ENCODE measurements at places on chromosomes 12 and 14.

- no peak for DNase-seq
Observed at GRCh38 chr14:95045106-95045701, 112.1 kb downstream of the DICER1 start.

GRCh38 chr12:62919838-62920237, 15.1 kb downstream of the PPM1H start:
- no peak for DNase-seq

GRCh38 chr12:125121106-125121505, 55.9 kb downstream of the AACS start:
- no peak for DNase-seq

DNA sequence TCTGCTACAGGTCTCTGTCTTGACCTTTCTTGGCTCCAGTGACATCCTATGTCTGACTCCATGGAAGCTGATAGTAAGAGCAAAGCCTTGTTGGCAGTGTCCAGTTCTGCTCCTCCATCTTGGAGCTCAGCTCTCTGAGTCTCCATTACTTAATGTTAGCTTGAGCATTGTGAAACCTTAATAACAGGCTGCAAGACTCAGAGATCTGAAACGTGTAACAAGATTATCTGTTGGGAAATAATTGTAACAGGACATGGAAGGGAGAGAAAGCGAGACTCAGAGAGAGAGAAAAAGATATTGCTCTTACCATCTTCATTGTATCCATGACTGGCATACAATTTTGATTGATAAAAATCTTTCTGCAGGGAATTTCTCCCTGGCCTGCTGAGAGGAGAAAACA, 1365.7 kb downstream of the AACS start:
- no peak for DNase-seq

DNA sequence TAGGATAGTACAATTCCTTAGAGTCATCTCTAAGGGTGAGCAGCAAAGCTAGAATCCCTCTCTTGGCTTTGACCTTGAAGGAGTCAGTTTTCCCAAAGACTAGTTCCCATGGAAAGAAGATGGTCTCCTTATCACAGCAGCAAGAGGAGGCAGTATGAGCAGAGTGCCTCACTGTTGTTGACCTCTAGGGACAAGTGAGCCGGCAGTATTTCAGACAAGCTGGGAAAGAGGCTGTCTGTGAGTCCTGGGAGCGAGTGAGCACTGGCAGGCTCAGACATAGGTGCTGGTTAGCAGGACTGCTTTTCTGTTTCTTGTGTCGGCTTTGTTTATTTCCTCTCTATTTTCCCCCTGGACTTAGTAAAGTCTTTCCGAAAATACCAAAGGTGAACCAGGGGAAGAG, 60.7 kb downstream of the NTF3 start:
- DNase-seq, result no peak

- no peak for DNase-seq
Observed at GRCh38 chr12:96302687-96303310, 97.4 kb downstream of the CDK17 start.

DNA sequence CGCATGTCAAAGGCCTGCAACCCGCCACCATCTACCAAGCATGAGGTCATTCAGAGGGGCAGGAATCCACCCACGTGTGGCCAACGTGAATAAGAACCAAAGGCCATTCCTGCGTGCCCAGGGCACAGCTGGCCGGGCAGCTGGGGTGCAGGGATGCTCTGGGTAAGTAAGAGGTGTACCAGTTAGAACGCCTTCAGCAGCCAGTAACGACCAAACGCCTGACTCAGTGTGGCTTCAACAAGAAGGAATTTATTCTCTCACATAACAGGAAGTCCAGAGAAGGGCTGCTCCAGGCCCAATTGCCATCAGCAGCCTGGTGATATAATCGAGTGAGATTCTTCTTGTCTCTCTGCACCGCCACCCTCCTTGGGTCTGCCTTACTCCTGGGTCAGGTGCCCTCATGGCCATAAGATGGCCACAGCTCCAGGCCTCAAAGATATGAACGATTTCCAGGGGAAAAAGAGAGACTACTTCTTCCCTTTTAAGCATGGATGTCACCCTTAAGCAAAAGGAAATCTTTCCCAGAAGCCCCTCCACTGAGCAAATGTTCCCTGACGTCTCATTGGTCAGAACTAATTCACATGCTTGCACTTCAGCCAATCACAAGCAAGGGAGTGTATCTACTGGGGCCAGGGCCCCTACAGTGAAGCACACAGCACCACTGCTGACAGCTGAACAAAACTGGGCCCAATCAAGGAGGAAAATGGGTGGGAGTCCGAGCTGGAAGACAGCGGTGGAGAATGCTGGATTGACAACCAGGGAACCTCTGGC, 7.3 kb downstream of the TTC7B start:
- no peak for DNase-seq

DNA sequence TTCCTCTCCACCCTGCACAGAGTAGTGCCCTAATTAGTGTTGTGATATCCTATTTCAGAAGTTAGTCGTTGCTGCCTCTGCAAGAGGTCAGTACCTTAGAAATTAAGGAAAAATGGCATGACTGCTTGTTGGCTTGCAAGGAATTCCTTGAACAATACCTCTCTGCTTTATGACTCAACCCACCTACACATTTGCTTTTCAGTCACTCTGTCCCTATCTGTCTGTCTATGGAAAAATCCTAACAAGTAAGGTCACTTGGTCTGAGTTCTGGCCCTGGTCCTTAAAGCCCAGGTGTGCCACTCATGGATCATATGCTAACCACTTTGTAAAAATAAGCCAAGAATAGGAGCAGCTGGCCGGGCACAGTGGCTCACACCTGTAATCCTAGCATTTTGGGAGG, 116.4 kb upstream of the ATF1 start:
- no peak for DNase-seq

DNA sequence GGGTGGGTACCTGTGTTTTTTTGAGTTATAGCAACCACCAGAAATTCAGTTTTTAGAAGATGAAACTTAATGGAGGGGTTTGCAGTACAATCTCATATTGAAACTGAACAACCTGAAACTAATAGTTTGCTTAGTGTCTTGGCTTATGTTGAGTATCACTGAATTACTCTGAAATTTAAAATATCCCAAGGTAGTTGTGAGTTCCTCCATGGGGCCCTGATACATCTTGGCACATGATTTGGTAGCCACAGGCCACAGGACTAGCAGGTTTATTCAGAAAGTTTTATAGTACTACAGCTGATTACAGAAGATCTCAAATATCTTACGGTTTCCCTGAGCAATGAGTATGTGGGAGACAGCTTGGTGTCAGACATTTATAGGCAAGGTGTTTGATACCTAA, 10.4 kb downstream of the PTGES3 start:
- DNase-seq, result no peak

DNA sequence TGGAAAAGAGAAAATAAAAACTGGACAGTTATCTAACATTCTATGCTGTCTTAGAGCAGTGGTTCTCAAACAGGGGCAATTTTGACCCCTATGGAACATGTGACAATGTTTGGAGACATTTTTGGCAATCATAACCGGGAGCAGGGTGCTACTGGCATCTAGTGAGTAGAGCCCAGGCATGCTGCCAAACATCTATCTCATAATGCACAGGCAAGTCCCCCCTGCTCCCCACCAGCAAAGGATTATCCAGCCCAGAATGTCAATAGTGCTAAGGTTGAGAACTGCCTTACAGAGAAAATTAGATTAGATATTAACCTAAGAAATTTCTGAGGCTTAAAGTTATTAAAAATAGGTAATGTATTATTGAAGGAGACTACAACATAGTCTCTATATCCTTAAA, 22.9 kb upstream of the CATSPERB start:
- no peak for DNase-seq

- no peak for DNase-seq
Observed at GRCh38 chr14:73188501-73188911, 48.8 kb upstream of the PAPLN start.

DNA sequence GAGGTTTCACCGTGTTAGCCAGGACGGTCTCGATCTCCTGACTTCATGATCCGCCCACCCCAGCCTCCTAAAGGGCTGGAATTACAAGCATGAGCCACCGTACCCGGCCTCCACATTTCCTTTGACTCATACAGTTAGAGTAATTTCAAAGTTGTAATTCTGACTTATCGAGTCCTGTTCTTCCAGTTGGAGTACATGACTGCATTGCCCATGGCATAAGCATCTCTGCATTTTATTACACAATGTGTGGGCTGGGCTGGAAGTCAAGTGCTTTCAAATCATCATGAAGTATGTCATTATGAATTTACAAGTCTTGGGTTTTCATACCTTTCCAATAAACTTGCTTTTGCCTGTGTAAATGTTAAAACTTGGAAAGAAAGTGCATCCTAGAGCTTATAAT, 1295.7 kb upstream of the FLRT2 start:
- DNase-seq, result no peak

GRCh38 chr14:92665661-92666110, 82.7 kb downstream of the LGMN start:
- no peak for DNase-seq

DNA sequence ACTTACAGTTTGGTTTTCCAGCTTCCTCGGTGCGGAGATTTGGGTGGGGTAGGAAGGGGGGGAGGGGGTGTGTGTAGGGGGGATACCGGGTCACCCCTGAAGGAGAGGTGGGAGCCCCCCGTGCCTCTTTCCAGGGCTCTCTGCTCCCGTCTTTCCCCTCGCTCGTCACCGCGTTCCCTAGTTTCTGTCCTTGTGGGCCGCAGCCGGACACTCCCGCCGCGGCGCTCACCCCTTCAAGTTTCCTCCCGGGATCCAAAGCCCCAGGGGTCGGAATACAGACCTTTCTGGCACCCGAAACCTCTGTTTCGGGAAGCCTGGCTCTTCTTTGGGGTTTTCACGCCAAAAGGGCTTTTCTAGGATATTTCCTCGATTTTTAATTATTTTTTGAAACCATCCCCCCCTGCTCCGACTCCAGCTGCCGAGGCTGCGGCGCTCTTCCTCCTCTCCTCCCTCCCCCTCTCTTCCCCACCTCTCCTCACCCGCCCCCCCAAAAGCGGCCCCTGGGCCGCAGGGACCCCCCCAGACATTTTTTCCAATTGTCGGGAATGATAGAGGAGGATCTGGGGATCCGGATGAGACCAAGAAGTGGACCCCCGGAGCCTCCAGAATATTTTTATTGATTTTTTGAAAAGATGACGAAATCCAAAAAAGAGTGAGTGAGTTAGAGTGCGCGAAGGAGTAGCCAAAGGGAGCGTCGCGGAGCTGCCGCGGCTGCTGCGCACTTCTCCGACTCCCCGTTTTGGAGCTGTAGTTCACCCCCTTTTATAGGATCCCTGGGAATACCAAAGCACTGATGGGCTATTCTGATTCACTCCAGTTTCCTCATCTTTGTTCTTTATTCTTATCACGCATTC, 1.7 kb downstream of the CCND2 start:
- no peak for DNase-seq

DNA sequence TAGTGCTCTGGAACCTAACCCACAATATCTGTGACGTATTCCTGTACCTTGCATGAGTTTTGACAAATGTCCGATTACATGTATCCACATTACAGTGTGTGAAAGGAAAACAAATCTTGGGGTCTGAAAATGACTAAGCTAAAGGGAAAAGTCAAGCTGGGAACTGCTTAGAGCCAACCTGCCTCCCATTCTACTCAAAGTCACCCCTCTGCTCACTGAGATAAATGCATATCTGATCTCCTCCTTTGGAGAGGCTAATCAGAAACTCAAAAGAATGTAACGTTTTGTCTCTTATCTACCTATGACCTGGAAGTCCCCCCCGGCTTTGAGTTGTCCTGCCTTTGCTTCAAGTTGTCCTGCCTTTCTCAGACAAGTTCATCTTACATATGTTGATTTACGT, 34.0 kb upstream of the KIF21A start:
- no peak for DNase-seq

GRCh38 chr12:12505544-12506495, 56.8 kb downstream of the DUSP16 start:
- DNase-seq, result no peak

DNA sequence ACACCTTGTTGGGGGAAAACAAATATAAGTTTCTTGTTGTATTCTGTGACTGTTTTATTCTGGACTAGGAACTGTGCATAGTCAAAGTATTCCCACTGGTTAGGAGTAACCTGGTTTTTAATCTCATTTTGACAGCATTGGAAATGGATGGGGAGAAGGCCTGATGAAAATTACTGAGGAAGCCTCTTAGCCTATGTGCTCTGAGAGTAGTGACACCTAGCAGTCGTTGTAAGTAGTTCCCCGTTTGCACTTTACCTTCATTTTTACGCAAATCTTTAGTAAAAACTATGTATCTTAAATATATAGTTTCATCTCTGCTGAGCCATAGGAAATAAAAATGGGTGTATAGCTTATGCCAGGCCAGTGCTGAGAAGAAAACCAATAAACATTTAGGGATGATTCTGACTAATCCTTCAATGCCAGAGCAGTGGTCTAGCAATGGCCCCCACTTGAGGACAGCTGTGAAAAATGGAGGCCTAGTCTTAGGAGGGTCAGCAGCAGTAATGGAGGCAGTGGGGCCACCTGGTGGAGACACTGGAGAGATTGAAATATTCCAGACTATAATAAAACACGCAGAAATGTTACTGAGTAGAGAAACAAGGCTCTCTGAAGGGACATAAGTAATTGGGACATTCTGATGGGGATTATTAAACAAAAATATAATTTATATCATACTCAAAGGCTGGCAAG, 133.2 kb upstream of the NOVA1 start:
- peak; percentile 20 for DNase-seq

DNA sequence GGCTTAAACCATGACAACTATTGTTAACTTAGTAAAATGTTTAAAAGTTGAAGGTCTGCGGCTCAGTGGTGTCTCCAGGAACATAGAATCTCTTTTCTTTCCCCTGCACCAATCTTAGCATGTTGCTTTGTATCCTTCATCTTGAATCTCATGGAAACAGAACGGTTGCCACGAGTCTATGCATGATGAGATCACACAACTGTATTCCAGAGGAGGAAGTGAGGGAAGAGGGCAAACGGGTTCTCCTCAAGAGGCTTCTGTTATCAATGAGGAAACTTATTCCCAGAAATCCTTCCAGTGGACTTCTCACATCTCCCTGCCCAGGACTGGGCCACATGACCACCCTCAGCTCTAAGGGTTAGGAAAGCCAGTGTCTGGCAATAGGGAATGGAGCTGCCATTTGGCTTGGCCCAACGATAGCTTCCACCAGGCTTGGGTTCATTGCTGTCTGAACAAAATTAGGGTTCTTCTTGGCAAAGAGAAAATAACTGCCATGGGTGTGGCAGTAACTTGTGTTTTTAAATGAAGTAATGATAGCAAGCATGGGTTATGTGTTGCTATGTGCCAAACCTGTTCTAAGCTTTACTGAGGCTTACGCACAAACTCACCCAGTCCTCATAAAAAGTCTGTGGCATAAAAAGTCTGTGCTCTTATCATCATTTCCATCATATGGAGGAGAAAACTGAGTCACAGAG, 17.4 kb downstream of the PLXNC1 start:
- DNase-seq, result no peak

- DNase-seq, result no peak
Observed at GRCh38 chr12:45959728-45960127, 30.6 kb downstream of the SCAF11 start.

Measured in NCI-H187 (cell line).